ENCODE measurements at places on chromosomes 3 and 15.

- no peak for DNase-seq
Observed at GRCh38 chr3:15223685-15224572, 17.9 kb downstream of the CAPN7 start.

DNA sequence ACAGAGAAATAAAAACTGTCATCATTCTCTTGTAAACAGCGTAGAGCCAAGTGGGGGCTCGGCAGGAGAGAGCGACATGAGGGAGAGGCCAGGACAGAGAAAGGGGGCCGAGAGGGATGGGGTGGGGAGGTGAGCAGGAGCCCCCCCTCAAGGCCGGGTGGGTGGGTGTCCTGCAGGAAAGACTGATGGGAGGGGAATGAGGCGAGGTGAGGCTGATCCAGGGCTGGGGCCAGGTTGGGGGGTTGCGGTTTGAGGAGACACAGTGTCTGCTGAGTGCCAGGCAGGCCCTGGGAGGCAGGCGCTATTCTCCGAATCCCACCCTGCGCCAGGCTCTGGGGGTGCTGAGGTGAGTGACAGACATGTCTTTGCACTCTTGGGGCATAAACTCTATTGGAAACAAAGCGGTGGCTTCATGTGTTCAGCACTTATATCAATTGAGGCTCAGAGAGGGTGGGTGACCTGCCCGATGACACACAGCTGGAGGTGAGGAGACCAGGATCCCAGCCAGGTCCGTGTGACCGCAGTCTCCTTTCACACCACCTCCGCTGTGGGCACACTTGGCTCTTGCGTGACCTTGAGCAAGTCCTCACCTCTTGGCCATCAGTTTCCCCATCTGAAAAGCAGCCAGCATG, 19.6 kb upstream of the CSPG4 start:
- no peak for DNase-seq

DNA sequence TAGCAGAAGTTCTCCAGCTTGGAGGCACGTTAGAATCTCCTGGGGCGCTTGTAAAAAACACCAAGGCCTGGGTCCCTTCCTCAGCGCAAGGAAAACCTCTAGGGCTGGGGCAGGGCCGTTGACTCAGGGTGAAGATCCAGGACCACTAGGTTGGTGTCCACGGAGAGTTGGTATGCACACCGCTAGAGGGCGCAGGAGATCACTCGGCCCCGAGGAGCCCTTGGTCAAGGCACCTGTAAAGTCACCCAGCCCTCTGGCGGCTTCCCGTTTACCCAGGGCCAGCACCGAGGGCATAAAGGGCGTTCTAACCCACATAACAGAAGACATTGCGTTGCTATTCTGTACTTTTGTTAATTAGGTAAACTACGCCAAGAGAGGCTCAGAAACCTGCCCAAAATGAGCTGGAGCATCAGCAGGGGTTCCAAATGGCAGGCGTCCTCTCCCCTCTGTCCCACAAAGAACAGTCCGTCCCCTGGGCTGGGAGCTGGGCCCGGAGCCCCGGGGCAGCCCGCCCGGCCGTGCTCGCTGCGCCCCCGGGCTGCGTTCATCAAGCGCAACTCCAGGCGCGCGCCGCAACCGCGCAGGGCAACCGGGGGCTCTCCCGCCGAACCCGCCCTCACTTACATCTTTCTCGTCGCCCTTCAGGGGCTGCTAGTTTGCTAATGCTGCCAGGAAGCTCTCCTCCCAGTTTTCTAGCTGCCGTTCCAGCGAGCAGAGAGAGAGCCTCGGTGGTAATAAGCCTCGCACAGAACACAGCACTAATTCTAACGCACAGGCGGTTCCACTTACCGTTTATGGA, 332.1 kb downstream of the ARRDC4 start:
- DNase-seq: no peak

DNA sequence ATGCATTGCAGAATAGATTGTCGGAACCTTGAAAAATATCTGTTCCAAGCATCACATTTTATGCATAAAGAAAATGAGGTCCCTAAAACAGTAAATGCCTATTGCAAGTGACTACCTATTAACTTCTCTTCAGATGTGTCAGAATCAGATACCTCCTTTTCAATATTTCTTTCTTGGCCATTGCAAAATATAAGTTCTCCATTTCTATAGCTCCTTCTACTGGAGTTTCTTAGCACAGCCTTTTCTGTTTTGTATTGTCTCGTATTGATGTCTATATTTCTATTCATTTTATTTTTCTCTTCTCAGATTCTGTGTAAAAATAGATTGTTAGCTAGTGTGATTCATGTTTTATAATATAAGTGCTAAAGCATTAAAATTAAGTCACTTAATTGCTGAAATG, 63.4 kb downstream of the PPARG start:
- no peak for DNase-seq

DNA sequence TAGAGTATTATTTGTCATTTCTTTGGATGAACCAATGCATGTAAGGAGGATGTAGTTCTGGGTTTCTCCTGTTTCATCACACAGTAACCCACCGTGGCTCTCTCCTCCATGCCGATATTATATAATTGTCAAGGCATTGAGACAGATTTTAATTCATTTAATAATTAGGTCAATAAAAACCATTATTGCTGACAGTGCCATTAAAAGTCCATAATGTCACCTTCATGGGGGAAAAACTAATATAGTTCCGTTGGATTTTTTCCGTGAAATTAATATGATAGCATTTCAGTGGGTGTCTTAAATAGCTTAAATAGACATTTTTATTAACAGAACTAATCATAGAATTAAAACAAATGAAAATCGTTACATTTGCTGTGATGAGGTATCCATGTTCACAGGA, 747.7 kb upstream of the CFAP20DC start:
- no peak for DNase-seq

DNA sequence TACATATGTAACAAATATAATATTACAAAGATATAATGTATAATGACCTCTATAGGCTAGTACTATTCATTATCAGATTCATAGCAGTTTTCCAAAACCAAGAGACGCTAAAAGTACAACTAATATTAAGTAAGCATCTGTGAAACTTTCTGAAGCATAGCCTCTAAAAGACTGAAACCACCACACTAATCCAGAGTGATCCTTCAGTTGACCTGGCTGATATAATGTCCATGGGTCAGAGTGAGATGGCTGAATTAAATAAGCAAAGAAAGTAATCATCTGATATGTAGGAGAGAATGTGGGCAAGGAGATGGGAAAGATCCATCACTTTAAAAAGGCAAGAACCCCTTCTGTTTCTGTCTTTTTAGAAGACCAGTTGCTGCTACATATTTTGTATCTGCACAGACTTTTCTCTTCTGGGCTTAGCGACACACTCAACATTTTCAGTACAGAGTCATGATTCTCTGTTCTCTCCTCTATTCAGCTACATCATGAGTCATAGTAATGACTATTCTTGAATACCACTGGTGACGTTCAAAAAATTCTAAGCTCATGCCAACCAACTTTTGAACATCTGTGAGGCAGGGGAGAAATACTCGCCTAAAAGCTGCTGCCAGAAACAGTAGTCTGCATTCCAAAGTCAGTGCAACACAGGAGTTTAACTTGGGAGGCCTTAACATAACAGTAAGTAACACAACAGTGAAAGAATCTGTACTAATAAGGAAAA, 149.6 kb downstream of the MAGI1 start:
- DNase-seq: no peak

DNA sequence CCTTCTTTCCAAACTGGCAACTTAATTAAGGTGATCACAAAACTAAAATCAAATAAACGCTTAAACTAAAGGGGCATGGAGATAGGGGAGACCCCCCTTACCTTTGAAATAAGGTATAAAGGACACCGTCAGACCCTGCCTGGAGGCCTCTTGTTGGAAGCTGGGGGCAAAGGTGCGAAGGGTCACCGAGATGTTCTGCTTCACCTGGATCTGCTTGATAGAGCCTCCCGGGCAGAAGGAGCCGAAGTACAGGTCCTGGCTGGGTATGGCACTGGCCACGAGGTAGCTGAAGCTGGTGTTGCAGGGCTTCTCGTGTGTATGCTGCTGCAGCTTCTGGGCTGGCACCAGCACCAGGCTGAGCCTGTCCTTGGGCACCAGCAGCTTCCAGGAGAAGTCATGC, 53.0 kb downstream of the CDCP1 start:
- no peak for DNase-seq
